ENCODE measurements at places on chromosomes 12 and 14.

DNA sequence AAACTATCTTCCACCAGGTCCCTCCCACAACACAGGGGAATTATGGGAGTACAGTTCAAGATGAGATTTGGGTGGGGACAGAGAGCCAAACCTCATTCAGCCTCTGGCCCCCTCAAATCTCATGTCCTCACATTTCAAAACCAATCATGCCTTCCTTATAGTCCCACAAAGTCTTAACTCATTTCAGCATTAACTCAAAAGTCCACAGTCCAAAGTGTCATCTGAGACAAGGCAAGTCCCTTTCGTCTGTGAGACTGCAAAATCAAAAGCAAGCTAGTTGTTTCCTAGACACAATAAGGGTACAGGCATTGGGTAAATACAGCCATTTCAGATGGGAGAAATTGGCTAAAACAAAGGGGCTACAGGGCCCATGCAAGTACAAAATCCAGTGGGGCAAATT, 147.6 kb downstream of the RAD51B start:
- DNase-seq, result no peak

DNA sequence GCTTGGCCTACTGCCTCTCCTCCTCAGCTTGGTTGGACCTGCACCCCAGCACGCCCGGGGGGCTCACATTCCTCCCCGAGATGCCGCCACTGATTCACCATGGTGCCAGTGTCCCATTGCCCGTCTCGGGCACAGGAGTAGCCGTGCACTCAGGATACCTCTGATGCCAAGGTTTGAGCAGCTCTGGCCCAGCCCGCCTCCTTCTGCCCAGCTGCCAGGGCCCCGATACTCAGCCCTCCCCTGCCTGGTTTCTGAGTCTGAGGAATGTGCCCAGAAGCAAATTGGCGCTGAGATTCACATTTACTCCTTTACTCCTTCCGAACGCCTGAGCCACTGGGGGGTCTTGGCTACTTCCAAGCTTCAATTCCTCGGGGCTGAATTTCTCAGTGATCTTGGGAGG, 63.5 kb downstream of the NINJ2 start:
- DNase-seq, result no peak

DNA sequence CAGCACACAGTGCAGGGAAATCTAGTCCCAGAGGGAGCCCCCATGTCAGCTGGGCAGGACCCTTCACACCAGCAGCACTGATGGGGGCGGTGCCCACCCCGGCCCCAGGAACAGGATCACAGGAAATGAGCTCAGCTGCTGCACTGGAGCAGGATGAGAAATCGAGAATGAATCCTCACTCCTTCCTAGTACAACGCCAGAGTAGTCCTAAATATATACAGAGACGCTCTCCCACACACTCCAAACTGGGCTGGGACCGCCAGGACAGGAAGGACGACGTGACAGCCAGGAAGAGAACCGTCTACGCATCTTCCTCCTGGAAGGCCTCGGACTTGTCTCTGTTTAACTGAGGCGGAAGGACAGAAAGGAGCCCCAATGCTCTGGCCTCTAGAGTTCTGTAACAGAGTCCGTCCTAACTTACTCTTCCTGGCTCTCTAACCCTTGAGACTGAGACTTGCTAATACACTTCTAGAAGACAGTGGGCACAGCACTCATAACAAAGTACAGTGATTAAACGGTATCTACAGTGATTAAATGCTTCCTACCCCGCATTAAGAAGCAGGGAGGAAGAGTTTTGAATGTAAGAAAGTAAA, 33.4 kb downstream of the CDC42BPB start:
- DNase-seq, result peak; percentile 29

GRCh38 chr14:75049731-75050201, 1.5 kb downstream of the MLH3 start:
- no peak for DNase-seq

DNA sequence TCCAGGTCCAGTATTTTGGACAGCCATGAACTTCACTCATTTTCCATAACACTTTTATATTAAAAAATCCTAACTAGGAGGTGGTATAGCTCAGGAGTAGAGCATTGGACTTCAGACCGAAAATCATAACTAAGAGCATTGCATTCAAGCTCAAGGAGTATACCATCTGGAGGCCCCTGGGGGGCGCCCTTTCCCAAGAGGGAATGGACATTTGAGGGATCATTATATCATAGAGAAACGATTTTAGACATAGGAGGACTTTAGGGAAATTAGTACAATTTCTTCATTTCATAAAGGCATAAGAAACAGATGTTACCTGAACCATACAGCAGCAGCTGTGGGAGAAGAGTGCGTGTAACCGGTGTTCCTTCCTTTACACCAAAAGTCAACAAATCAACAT, 5.2 kb upstream of the ATG14 start:
- DNase-seq, result no peak

DNA sequence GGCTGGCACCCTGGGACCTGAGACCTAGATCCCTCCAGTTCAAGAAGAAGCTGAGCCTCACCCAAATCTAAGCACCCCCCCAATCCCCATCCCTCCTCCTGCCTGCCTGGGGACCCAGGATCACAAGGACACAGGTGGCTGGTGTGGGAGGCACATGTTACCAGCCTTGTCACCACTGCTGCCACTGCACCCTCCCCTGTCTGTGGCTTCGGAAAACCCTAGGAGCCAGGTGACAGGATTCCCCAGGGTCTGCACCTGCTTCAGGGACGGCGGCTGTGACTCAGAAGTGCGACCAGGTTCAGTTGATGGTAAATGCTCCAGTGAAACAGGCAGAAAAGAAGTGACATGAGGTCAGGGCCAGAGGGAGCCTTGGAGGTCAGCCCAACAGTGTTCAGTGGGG, 62.8 kb upstream of the FAM222A start:
- no peak for DNase-seq

DNA sequence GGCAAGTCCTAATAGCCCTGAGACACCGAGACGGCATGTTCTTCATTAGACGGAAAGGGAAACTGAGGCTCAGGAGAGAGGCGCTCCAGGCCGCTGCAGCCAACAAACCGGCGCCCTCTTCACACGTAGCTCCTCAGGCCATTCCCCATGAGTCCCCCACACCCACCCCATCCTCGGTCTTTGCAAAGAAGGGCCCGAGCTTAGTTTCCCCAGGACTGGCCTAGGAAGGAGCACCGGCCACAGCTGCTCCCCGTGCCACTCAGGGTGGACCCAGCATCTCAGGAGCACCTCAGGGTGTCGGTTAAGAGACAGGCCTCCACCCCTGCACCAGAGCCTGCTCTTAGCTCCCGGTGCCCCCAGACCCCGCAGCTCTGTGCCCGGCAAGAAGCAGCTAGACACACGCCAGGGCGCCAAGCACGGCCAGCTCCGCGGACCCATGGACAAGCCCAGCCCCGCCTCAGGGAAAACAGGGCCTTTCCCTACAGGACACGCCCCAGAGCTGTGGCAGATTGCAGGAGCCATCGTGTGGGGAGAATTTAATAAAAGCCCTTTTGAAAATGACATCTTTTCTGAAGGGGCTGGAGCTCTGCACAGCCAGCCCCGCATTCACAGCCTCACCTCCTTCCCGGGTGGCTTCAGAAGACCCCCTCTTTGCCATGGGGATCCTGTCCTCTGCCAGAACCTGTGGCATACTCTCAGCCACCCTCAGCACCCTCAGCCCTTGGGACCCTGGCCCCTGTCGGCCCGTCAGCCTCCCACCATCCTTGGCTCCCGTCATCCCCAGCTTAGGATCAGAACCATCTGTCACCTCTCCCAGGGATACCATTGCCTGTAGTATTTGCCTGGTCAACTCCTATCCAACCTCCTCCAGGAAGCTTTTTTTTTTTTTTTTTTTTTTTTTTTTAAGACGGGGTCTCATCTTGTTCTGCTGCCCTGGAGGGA, 59.7 kb downstream of the LGMN start:
- DNase-seq, result no peak

DNA sequence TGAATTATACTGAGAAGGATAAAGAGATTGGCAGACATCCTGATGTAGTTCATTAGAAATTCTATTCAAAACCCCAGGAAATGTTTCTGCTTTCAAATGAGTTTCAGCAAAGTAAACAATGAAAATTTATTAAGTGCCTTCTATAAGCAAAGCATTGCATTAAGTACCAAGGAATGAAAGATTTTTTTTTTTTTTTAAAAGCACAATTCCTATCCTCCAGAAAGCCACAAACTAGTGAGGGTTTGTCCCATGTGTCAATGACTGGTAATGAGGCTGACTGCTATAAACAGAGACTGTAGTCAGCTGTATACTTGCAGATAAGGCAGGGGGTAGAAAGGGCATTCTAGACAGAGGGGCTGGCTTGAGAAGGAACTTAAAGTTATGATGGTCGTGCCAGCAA, 6.7 kb downstream of the ANO4 start:
- DNase-seq, result no peak

DNA sequence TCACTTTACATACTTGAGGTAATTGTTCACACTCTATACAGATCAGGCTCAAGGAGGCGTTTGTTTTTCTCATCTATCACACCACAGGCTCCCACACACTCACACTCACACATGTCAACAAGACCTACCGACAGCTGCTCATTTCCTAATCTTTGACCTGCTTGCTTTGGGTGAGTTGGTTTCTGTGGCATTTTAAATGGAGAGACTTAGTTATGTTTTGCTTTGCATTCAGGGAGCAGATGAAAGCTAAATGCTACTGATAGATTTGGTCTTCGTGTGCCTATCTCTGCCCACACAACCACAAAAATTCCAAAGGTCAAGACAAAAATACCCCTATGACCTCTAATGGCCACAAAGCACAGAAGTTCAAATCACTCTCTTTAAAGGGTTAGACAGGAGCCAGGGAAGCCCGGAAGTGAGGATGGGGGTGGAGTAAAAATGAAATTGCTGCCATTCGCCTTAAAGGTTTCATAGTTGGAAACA, 203.5 kb upstream of the G2E3 start:
- no peak for DNase-seq

DNA sequence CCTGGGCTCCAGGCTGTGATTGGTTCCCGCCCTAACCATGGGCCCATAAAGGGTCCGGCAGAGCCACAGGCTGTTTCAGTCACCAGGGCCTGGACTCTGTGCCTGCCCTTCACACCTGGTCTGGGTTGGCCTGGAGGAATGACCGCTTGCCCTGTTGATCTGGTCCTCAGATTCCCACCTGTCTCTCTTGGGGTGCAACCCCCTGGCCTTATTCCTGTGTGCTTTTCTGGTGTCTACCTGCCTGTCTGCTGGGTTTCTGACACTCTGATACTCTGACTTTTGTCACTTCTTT, 2.9 kb upstream of the KRT83 start:
- no peak for DNase-seq

DNA sequence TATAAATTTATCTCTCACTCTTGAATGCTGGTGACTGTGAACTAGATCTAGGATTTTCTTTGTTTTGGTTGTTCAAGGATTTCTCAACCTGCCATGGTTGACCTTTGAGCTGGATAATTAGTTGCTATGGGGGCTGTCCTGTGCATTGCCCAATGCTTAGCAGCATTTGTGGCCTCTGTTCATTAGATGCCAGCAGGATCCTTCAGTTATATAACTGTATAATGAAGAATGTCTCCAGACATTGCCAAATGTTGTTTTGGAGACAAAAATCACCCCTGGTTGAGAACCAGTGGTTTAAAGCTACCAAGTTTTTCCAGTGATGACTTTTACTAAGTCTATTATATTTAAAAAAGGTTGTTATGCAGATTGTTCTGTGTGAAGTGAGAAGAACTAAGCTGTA, 147.9 kb upstream of the STXBP6 start:
- DNase-seq, result no peak

DNA sequence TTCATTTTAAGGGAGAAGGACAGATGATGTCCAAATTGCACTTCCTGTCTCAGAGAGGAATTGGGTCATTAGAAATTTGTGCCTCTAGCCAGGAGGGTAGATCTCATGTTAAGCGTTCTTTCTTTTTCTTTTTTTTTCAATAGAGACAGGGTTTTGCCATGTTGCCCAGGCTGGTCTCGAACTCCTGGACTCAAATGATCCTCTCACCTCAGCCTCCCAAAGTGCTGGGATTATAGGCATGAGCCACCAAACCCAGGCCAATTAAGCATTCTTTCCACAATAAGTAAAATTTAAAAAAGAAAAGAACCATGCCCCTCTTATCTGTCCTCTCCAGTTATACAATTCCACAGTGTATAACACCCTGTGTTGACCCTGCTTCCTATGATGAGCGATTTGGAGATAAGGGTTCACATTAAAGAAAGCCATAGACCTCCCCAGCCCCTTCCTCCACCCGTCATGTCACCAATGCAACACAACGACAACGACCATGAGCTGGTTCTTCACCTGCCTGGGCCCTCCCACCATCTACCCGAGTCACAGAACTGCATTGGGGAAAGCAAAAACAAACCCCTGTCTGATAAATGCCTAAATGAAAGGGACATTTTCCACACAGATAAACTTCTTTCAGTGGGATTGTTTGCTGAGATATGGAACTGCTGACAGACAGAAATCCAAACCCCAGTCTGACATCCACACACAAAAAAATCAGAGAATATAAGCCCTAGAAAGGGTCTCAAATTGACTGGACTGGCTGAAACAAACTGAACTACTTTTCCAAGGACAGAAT, 37.3 kb downstream of the SSH1 start:
- no peak for DNase-seq

- no peak for DNase-seq
These were observed 58.1 kb downstream of the FSCB start for GRCh38 chr14:44448951-44449358.

DNA sequence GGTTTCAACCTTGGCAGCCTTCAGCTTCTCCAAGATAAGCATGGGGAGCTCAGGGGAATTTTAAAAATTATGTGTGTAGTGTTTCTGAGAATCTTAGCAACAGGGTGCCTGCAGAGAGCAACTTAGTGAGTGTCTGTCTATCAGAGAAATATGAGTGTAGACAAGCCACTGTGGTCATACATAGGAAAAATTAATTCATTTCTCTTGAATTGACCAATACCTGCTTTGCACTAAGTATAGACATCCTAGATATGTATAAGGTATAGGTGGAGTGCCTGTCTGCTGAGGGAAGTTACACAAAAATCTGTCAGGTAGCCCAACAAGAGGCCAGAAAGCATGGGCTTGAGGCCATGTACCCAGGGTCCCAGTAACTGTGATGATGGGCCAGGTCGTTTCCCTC, 20.7 kb downstream of the HELB start:
- DNase-seq, result no peak

GRCh38 chr12:76519538-76519937, 40.0 kb downstream of the OSBPL8 start:
- DNase-seq, result no peak

Measured in fibroblast of skin of left quadriceps (primary cell).